Motor neuron (in vitro differentiated cells): ENCODE measurements at places on chromosomes 16 and 17. TPM values are rescaled to one million over a fixed set of nuclear protein-coding genes. Genes with fewer than 3 reads are reported as not detected.

GRCh38 chr16:80717611-80718010, 86.8 kb downstream of the CDYL2 start:
- no peak for ATAC-seq

DNA sequence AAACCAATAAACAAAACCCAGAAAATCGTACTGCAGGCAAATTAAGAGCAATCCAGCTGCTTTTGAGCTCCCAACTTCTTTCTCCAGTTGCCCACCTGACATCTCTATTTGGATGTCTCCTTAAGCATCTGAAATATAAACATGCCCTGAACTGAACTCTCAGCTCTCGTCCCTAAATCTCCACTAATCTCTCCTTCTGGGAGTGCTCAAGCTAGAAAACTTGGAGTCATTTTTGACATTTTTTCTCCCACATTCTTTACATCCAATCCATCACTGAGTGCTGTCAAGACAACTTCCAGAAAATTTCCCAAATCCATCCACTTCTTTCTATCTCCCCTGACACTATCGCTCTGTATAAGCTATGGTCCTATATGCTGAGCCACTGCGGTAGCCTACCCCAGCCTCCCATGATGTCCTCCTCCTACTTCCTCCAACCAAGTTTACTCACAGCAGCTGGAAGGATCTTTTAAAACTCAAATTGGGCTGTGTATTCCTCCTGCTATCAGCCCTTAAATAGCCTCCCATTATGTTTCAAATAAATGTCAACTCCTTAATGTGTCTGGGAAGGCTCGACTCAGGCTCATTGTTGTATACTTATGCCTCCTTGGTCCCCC, 53.1 kb downstream of the HS3ST3B1 start:
- ATAC-seq = no peak

DNA sequence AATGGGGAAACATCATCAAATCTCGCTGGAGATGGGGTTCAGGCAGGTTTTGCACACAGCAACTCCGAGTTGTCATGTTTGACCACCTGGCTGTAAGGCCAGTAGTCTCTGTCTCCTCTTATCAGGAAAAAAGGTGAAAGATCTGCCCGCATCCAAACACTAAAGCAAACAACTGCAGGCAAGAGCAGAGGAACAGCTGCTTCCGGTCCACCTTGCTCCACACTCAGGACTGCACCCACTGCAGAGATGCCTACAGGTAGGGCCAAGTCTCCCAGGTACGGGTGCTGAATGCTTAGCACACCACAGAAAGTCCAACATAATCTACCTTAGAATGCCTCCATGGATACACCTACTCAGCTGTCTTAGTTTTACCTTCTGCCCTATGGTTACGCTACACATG, 7.3 kb downstream of the TEX2 start:
- no peak for ATAC-seq

Gene PIK3R5
- total RNA-seq = 0.43 and 0.59 TPM in 2 replicates

DNA sequence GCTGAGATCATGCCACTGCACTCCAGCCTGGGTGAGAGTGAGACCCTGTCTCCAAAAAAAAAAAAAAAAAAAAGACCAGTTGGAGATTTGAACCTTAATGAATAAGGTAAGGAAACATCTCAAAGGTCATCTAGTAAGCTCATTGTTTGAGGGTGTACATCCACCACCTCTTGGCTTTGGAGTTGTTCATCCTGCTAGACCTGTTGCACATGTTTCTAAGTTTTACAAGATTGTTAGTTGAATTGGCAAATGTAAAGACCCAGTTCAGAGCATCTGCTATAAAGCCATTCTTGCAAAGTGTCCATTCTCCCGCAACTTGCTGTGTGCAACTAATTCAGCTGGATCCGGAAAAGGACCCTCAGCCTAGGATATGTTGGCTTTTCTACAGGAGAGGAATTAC, 1.5 kb downstream of the PSMD7 start:
- ATAC-seq = no peak

- ATAC-seq = no peak
Measured at GRCh38 chr16:77807021-77807420, 18.7 kb downstream of the VAT1L start.

GRCh38 chr16:28951410-28951943, 740 bp downstream of the NFATC2IP start:
- peak; percentile 6 for ATAC-seq

GRCh38 chr16:25344006-25344405, 86.4 kb upstream of the ZKSCAN2 start:
- no peak for ATAC-seq

DNA sequence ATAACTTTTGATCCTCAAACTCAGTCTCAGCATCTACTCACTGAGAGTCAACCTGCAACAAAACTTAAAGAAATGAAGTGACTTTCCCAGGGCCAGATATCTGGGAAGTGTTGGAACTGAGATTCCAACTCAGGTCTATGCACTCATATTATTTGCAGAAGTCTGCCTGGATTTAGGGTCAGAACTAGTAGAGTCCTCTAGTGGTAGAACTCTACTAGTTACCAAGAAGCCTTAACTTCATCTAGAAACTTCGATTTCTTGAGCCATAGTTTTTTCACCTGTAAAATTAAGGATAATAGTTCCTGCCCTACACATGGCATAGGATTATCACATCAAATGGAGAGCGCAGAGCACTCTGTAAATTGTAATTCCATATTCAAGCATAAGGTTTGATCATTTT, 23.4 kb upstream of the KRT24 start:
- no peak for ATAC-seq

DNA sequence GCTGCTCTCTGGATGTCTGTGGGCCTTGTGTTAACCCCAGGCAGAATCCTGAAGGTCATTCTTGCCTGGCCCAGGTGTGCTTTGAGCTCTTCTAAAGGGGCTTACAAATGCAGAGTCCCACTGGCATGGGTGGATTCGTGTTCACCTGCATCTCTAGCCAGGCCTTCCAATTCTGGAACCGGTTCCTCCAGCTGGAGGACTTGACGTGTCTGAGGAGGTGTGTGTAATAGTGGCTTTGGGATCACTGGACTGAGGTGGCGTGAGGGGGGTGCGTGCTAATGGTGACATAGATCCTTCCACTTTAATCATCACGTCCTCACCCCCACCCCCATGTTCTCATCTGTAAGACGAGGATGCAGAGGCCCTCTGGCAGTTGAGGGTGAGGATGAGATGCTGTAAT, 4.8 kb downstream of the GSE1 start:
- ATAC-seq = no peak

DNA sequence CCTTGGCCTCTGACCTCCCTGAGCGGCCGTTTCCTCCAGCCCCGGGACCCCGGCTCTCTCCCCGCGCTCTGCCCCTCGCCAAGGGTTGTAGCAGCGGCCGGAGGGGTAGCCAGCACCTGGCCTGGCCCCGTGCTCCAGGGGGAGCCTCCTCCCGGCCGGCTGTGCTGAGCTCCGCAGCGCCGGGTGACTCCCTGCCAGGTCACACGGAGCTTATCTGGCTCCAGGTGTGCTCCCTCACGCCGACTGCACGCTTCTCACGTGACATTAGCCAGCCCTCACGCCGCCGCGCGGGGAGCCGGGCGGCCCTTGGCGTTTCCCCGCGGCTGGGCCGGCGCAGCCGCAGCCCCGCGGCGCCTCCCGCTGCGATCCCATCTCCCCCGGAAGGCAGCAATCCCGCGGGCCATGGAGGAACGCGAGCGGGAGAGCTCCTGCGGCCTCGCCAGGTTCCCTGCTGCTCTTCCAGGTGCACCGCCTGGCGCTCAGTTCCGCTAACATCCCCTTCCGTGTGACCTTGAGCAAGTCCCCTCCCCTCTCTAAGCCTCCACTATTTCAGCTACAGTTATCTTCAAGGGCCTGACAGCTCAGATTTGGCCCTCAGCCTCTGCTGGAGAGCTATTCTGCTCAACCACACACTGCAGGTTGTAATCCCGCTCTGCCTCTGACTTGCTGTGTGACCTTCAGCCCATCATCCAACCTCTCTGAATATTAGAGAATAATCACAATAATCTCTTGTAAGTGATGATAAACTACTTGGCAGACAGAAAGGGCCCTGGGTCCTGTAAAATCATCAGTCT, 3.4 kb downstream of the MYO18A start:
- ATAC-seq = no peak

GRCh38 chr17:55585629-55586028, 74.4 kb upstream of the SMIM36 start:
- no peak for ATAC-seq

DNA sequence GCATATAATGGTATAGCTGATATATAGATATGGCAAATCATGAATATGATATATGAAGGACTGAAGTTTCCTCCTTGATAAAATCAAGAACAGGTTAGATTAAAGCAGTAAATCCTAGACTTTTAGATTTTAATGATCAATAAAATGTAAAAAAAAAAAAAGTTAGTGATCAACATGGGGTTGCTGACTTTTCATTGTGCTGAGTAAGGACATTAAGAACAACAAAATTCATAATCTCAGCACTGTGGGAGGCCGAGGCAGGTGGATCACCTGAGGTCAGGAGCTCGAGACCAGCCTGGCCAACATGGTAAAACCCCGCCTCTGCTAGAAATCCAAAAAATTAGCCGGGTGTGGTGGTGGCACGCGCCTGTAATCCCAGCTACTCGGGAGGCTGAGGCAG, 10.4 kb upstream of the CHD3 start:
- ATAC-seq = no peak

DNA sequence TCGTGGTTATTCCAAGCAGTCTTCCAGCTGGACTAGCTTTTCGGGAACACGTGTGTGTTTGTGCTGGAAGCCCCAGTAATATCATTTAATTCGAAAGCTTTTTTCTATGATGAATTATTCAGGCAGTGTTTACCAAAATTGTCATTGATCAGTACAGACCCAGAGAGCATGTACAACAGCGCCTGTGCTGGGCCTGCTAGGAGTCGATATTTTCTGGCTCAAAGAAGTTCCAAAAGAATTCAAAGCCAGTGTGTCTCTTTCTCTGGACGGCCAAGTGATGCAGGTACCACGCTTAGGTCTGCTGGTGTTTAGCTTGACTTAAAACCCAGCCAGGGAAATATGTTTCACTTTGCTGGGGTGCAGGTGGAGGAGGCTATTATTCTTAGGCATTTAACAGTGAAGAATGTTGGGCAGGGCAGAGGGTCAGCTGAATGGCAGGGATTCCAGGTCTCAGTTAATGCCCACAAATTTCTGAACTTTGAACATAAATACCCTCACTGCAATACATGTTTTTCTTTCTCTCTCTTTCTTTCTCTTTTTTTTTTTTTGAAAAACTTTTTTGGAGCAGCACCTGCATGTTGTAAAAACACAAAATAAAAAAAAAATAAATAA, 401.3 kb downstream of the WWOX start:
- no peak for ATAC-seq

DNA sequence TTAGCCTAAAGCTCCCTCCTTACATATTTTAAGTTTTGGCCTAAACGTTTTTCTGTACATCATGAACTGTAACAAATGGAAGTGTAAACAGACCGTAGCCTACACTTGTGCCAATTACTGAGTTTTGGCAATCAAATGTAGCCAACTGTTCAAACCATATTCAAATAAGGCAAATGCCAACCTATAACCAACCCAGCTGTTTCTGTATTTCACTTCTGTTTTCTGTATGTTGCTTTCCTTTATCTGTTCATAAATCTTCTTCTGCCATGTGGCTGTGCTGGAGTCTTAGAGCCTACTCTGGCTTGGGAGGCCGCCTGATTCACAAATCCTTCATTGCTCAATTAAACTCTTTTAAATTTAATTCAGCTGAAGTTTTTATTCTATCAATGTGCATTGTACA, 6.9 kb upstream of the C16orf78 start:
- no peak for ATAC-seq

DNA sequence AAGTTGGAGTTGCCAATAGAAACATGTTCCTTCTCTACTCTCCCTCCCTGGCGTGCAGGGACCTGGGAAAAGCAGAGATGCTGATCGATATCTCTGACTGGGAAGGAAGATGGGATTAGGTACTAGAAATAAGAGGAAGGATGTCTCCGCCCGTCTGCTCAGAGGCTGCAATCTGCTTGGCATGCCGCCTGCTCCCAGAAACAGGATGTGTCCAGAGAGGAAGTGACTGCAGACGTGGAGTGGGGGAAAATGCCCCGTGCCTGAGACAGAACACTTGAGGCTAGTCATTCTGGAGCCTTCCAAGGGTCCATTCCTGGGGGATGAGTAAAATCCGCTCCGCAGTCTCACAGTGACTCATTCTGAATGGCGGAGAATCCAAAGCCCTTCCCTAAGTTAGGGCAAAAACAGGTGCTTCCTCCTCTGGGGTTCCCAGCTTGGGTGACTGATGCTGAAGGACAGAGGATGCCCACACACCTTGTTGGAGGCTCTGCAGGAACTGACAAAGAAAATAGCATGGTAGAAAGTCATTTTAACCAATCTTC, 45.0 kb upstream of the SMURF2 start:
- no peak for ATAC-seq

Gene ACSM5
- total RNA-seq = not detected in 2 replicates

DNA sequence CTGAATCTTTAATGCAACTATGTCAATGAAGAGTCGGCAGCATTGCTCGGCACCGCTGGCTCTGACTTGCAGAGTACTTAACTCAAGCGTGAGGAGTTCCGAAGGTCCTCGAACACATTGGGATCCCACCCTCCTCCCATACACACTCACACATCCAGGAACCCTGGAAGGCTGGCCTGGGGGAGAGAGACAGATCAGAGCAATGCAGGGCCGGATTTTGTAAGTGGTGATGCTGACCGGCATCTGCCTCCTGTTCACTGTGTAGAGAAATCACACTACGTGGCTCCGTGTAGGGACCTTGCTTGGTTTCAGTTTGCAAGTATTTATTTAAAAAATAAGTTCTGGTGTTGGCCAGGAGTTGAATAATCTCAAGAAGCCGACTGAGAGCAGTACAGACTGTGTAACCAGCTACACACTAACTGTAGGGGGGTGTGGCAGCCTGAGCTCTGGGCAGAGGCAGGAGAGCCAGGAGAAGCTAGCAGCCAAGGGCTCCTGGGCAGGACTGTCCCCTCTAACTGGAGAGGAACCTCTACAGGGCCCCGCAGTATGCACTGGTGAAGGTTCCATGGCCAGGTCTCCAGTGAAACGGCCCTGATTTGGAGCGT, 190.2 kb upstream of the TNRC6C start:
- no peak for ATAC-seq

DNA sequence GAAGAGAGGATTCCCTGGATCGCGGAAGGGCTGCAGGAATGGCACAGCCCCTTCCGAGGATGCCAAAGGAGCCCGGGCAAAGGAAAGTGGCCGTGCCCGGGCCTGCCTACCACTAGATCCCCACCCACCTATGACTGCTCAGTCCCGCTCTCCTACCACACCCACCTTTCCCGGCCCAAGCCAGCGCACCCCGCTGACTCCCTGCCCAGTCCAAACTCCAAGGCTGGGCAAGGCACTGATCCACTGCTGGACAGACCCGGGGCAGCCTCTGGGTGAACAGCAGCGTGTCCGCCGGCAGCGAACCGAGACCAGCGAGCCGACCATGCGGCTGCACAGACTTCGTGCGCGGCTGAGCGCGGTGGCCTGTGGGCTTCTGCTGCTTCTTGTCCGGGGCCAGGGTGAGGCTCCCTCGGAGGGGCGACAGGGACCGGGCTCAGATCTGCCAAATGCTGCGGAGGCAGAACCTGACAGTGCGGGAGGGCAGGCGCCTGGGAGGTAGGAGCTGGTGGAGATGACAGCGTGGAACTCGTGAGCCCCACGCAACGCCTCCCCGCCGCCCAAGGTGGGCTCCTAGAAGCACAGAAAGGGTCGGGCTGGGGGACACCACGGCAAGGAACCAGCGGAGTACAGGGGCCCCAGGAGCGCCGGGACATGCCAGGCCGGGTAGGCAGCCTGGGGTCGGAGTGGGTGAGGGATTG, at the start of gene CES2:
Gene CES2, plus strand, starts transcription at position 203 of the 698 bp plus-strand sequence. Its CDS starts 120 bp downstream, at position 323.
- peak; percentile 42 for ATAC-seq

Gene PIPOX
- total RNA-seq = 4.7 TPM in 2 replicates

Gene KRT12
- total RNA-seq = 0.21 and 0.27 TPM in 2 replicates

- no peak for ATAC-seq
Measured at GRCh38 chr17:50834429-50835300, 721 bp upstream of the WFIKKN2 start.

- ATAC-seq = no peak
Measured at GRCh38 chr17:62611292-62611691, 16.2 kb upstream of the MRC2 start.

GRCh38 chr16:8588682-8589056, 1.6 kb downstream of the TMEM114 start:
- no peak for ATAC-seq
